ENCODE measurements at places on chromosomes 1 and 21. TPM values are rescaled to one million over a fixed set of nuclear protein-coding genes. Genes with fewer than 3 reads are reported as not detected.

Gene NUDT17
- total RNA-seq = 4.6 TPM

Gene CADM3
- 207 TPM for total RNA-seq

Gene SERTAD4
- not detected for total RNA-seq

Gene OLIG1
- not detected for total RNA-seq

Gene IGSF9
- total RNA-seq = 0.44 TPM

Gene ACTN2
- total RNA-seq = not detected

Gene PPIH
- total RNA-seq = 55.9 TPM

Gene WNT2B
- 1.7 TPM for total RNA-seq

Gene SLC26A9
- total RNA-seq = not detected

Gene HPDL
- not detected for total RNA-seq

Gene PKP1
- total RNA-seq = 0.30 TPM

Gene MRPL24
- 233 TPM for total RNA-seq

Gene UTS2
- not detected for total RNA-seq

Gene SLC41A1
- total RNA-seq = 49.7 TPM

Gene TSACC
- 3.6 TPM for total RNA-seq

Gene LCE5A
- not detected for total RNA-seq

Gene TNFSF4
- 0.23 TPM for total RNA-seq

Gene CFHR3
- not detected for total RNA-seq

Gene GADD45A
- total RNA-seq = 225 TPM

Gene AMY1B
- not detected for total RNA-seq

Gene CFAP107
- total RNA-seq = not detected

Gene C1orf167
- total RNA-seq = not detected

Gene RNU1-4
- 1,539 TPM for total RNA-seq

Gene HCN3
- total RNA-seq = 2.5 TPM

Gene NLRP3
- 0.42 TPM for total RNA-seq

Gene TEDDM1
- total RNA-seq = not detected

Gene KIF21B
- 9.5 TPM for total RNA-seq

Gene GNG4
- total RNA-seq = 3.0 TPM

Gene MCOLN2
- total RNA-seq = 3.1 TPM

Gene ZNF281
- total RNA-seq = 22.3 TPM
